ENCODE measurements at places on chromosomes 7 and 10.

DNA sequence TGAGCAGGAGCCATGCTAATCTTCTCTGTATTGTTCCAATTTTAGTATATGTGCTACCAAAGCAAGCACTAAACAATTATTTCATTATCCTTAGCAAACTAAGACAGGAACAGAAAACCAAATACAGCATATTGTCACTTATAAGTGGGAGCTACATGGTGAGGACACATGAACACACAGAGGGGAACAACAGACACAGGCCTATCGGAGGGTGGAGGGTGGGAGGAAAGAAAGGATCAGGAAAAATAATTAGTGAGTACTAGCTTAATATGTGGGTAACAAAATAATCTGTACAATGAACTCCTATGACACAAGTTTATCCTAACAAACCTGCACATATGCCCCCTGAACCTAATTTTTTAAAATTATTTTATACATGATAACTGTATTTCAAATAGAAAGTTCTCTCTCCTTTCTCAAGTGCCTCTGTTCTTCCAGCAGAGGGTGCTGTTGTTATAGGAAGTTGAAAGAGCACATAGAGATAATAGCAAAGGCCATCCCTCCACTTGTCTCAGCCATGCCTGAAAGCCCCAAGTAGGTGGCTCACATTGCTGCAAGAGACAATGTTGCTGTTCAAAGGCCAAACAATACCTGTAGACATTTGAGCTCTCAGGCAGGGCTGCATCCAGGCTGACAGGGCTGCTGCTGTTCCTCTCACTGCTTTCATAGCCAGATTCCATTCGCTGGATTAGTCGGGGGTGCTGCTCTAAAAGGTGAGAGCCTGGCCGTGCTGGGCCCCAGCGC is 33.4 kb upstream of the PPP3CB start:
- DNase-seq, result peak; percentile 61

DNA sequence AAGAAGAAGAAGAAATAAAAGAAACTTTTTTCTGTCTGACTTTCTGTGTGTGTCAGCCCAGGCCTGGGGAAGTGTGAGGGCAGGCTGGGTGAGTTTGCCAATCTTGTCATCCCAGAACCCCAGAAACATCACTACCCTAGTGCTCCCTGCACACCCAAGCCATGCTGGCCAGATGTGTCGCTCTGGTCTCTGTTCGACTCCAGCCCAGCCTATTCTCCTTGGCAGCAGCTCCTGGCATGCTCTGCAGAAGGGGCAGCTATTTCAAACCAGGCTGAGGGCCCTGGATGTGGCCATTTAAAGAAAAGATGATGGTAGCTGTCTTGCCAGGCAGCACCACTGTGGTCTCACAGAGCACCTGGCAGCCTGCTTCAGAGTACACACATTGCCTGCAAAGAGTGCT is 334.1 kb downstream of the RPS24 start:
- DNase-seq, result no peak

DNA sequence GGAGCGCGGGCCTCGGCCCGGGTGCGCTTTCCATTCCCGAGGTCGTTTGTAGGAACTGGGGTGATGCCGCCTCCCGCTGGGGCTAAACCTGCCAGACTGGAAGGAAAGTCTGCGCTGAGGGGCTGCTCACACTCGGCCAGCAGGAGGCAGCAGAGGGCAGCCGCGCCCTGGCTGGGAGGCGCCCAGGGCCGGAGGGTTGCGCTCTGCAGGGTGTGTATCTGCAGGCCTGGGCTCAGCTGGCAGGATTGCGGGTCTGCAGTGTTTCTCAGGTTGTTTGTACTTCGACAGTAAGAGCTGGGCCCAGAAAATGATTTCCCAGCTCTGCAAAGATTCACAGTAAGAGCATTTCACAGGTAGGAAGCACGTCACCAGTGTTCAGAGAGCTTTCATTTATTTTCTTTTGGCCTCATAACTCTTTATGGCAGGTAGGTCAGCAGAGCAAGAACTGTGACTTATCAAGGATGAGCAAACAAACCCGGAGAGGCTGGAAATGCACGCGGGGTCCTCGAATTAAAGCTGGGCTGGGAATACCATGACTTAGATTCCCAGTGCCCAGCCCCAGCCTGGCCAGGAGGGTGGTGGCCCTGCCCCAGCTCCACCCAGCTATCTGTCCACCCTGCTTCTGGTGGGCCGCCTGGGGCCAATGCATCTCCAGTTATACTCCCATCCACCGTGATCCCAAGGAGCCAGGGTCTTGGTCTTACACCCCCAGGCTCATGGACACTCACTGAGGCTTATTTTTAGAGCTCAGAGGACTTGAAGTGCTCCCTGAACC is 15.2 kb upstream of the PPP2R2D start:
- peak; percentile 39 for DNase-seq

DNA sequence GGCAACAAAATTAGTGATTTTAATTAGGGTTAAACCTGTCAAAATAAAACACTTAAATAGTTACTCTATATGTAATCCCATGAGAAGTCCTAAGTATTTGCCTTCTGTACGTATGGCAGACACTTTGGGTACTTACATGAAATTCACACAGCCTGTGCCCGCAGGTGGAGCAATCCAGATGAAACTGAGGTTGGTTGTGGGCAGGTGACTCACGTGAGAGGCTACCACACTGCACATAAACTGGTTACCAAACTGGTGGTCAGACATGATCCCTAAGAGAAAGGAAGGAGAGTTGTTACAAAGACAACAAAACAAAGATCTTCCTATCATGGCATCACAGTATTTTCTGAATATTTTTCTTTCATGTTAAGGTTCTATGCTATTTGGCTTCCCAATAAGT is 156.1 kb downstream of the RELN start:
- no peak for DNase-seq

DNA sequence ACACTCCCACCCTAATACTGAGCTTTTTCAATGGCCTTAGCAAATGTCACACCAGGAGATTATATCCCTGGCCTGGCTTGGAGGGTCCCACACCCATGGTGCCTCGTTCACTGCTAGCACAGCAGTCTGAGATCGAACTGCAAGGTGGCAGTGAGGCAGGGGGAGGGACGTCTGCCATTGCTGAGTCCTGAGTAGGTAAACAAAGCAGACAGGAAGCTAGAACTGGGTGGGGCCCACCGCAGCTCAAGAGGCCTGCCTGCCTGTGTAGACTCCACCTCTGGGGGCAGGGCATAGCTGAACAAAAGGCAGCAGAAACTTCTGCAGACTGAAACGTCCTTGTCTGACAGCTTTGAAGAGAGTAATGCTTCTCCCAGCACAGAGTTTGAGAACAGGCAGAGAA is 338.9 kb upstream of the MBL2 start:
- DNase-seq, result no peak

- DNase-seq, result no peak
Observed at GRCh38 chr7:81752318-81752714, 17.5 kb downstream of the HGF start.

DNA sequence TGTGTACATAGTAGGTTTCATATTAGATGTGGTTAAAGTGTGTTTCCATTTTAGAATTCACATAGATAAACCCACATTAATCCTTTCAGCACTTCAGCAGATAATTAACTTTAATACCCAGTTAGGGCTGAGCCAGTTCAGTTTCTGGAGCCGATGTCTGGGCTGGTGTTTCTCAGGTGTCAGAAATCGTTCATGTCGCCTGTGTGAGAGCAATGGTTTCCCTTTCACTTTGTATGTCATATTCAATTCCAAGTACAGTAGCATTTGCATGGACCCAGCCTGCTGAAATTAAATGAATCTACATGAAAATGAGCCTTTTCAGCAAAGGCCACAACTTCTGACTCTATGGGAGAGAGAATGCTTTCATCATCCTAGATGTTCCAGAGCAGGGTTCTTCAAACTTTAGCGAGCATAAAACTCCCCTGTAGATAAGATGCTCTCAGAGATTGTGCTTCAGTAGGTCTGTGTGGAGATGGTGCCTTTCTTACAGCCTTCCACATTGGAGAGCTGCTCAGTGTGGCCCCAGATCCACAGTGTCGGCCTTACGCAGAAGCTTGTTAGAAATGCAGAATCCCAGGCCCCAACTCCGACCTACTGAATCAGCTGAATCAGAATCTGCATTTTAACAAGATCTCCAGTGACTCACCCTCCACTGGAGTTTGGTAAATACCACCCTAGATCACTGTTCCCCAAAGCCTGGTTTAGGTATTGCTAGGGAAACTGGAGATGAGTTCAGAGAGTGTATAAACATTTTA is 19.6 kb downstream of the WIPF3 start:
- no peak for DNase-seq

- no peak for DNase-seq
Observed at GRCh38 chr7:69691734-69692133, 93.5 kb downstream of the AUTS2 start.

DNA sequence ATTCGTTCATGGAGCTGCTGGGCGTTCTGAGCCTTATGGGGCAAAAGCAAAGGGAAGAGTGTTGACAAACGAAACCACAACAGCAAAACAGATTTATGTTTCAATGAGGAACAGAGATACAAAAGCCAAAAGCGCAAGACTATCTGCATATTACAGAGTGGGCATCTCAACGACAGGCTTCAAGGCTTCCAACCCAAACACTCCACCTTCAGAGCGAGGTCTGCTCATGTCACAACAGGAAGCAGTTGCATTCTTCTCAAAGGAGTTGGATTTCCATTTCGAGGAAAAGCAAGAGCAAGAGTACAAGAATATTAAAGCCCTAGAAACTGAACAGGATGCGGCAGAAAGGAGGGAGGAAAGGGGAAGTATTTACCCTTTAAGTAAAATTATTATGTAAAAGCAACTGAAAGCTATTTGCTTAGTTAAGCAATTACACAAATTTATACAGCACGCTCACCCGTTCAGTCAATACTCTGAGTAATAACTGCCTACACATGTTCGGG is 189.3 kb downstream of the ELMO1 start:
- DNase-seq, result no peak

DNA sequence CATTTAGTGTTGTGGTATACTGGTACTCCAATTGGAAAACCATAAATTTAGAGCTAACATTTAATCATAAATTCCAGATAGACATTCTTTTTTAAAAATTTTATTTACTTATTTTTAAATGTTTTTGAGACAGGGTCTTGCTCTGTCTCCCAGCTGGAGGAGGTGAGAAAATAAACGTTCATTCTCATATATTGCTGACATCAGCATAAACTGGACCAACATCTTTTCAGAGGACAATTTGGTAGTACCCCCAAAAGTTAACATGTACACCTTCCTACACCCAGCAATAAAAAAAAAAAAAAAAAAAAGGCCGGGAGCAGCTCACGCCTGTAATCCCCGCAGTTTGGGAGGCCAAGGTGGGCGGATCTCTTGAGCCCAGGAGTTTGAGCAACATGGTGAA is 5.2 kb downstream of the TAS2R60 start:
- no peak for DNase-seq

DNA sequence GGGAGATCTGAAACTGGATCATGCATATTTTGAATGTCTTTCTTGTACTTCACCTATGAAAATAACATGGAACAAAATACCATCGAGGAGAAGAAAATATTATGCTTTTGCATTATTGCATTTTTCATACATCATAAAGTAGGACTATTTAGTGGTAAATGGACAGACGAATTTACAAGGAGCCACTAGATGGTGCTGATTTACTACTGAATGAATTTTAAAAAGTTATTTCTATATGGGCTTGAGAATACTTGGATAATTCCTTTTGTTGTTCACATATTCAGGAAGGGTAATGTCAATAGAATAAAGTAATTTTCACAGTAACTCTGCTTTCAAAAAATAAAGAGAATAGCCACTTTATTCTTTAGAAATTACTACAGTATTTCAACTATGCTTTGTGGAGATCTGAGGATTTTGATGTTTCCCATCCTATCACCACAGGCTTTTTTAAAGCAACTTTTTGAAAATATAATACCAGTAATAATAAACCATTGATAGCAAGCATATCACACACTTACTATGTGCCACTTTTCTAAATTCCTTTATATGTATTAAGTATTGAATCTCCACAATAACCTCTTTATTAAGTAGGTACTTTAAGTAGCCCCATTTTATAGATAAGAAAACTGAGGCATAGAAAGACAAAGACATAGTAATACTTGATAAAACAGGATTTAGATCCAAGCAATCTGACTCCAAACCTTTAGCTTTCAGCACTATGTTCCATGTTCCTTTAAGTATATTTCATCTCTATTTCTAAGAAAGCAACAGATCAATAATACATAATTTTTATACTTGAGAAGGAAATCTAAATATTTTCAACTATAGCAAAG is 38.6 kb downstream of the NEBL start:
- DNase-seq, result no peak

- peak; percentile 27 for DNase-seq
Observed at GRCh38 chr7:80410081-80410480, 101.8 kb downstream of the GNAT3 start.

DNA sequence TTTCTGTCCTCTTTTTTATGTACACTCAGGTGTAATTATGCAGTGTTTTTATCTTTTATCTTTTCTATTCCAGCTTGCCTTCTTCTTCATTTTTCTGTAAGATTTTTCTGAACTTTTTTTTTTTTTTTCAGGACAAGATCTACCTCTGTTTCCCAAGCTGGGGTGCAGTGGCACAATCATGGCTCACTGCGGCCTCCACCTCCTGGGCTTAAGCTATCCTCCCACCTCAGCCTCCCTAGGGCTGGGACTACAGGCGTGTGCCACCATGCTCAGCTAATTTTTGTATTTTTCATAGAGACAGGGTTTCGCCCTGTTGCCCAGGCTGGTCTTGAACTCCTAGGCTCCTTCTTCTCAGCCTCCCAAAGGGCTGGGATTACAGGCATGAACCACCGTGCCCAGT is 6.3 kb upstream of the CALD1 start:
- no peak for DNase-seq

DNA sequence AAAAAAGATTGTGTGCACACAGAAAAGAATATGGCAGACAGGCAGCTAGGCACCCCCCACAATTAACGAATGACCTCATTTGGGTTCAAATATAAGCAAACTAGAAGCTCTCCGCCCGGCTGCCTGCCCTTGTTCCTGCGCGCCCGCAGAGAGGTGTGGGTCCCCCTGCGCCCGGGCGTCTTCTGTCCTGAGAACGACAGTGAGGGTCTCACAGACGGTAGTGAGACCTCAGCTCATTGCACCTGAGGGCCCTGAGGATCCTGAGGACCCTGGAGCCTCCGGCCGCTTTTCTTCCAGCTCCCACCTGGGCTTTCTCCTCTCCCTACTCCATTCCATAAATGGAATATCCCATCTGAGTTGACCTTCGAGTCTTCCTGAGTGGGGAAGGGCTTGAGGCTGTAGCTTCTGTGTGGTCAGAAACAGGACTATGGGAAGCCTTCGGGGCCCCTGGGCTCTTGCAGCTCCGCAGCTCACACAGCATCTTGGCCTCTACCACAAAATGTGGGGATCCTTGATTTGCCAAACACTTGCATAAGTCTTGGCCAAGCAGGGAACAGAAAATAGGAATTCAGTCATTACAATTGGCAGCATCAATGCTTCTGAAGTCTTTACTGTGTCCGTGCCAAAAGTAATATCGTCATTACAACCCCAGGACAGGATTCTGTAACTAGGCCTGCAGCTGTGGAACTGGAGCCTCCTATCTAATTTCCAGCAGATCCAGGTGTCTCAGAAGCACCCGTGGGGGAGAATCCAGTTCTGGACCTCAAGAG is 43.8 kb downstream of the JAKMIP3 start:
- DNase-seq, result no peak

GRCh38 chr7:47570649-47571050 is 11.3 kb downstream of the TNS3 start:
- DNase-seq, result no peak

Data from brain microvascular endothelial cell (primary cell).